ENCODE measurements at places on chromosomes 2 and 18.
A peak's percentile ranks its signal among the peaks of the same experiment; 100 is the strongest.

DNA sequence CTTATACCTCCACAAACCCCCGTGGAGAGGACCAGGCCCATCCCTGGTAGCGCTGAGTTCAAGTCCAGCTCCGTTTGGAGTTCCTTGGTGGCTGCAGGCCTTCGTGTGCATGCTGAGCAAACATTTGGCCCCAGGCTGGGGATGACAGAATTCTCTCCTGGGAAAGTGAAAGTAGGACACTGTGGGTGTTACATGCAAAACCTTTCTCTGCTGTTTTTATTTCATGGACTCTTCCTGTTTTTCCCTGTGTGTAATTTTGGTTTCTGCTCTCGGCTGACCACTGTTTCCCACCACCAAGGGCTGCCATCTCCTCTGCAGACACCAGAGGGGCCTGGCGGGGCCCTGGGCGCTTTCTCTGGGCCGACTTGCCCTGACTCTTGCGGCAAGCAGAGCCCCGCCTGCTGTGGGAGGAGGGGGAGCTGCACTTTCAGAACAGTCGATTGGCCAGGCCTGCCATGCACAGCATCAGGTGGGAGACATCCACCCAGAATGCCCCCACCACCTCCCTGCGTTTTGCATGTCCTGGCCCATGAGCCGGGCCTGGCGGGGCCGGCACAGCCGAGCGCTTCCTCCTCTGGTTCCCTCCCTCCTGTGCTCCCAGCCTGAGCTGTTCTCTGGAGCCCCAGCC is 102.4 kb downstream of the CABLES1 start:
- no peak for DNase-seq

GRCh38 chr2:222653280-222653679 is 2.6 kb downstream of the FARSB start:
- no peak for DNase-seq

DNA sequence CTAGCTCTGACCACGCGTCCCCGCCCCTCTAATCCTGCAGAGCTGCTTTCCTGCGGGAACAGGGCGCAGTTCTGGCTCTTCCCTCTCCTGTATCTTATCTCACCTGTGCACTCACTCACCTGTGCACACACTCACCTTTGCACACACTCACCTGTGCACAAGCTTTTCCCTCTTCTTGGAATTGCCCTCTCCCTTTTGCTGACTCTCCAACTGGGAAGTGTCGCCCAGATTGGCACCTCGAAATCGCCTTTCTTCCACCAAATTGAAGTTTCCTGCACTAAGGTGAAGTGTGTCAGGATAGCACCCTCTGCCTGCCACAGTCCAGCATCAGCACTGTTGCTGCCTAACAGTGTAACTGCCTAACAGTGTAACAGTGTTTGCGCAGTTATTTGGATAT is 566 bp upstream of the CMPK2 start:
- DNase-seq, result peak; percentile 35

- no peak for DNase-seq
Observed at GRCh38 chr2:221943076-221943810, 355.6 kb downstream of the PAX3 start.

DNA sequence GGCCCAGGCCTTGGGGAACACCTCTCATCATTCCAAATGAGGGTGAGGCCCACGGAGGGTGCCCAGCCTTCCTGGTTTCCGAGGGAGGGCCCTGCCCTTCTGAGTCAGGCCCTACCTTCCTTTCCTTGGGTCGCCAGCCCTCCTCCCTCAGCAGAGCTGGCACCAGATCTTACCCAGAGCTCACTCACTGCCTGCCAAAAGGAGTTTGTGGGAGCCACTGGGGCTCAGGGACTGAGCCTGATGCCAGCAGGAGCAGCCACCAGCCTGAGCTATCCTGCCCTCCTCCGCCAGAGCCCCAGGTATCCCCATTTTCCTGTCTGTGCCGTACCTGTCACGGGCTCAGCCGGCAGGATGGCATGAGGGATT is 64.1 kb downstream of the NRP2 start:
- DNase-seq, result no peak

DNA sequence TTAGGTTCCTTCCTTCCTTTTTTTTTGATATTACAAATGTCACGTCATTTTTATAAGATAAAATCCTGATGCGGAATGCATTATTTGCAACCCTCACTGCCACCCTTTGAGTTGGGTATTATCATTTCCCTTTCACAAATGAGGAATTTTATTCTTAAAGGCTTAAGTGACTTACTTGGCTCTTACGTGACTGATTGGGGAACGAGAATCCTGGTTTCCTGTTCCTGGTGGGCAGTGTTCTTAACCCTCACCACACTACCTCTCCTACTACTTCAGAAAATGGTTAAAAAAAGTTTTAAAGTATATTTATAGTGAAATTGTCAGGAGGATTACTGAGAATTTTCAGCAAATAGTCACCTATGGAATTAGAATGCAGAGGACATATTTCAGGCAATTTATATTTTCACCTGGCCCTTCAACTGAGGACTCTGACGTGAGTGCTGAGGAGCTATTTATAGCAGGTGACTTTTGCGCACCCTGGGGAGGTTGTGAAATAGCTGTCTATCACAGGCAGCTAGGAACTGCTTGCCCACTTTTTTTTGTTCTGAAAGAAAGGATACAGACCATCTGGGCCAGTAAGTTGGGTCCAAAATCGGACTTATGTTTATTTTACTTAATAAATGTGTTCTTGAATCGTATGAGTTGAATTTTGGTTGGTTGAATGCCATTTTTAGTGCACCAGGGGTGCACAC is 18.7 kb upstream of the RASGRP3 start:
- no peak for DNase-seq

GRCh38 chr2:224657349-224657748 is 58.8 kb downstream of the CCDC195 start:
- DNase-seq, result no peak

GRCh38 chr2:152466980-152467676 is 132.2 kb downstream of the FMNL2 start:
- peak; percentile 58 for DNase-seq

GRCh38 chr2:74821177-74822126 is 12.5 kb upstream of the HK2 start:
- no peak for DNase-seq

GRCh38 chr2:70748002-70748784 is 19.8 kb downstream of the ADD2 start:
- no peak for DNase-seq

GRCh38 chr18:53422896-53423295 is 801.6 kb downstream of the MBD2 start:
- no peak for DNase-seq
